ENCODE measurements at places on chromosomes 2 and 18.

DNA sequence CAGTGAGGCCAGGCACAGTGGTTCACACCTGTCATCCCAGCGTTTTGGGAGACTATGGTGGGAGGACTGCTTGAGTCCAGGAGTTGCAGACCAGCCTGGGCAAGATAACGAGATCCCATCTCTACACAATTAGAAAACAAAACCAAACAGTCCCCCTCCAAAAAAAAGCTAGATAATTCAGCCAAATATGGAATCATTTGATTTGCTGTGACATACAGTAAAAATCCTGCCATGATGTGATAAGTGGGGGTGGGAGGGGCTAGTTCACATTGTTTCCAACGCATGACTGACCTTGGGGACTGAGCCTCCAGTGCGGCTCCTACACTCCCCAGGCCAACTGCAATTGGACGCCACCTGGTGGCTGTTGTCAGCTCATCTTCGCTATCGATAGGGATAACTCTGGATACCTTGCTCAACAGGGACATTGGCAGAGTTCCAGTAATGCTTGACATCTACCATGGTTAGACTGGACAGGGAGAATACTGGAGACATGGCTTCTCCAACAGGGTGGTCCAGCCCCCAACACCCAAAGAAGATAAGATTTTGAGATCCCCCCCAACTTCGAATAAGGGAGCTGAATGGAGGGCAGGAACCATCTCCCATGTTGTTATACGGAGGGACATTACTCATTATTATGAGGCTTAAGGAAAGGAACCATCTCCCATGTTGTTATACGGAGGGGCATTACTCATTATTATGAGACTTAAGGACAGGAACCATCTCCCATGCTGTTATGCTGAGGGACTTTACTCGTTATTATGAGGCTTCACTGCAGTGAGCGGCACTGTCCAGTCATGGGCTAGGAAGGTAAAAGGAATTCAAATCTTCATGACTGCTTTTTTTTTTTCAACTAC is 135.9 kb downstream of the TGIF1 start:
- peak; percentile 92 for DNase-seq

DNA sequence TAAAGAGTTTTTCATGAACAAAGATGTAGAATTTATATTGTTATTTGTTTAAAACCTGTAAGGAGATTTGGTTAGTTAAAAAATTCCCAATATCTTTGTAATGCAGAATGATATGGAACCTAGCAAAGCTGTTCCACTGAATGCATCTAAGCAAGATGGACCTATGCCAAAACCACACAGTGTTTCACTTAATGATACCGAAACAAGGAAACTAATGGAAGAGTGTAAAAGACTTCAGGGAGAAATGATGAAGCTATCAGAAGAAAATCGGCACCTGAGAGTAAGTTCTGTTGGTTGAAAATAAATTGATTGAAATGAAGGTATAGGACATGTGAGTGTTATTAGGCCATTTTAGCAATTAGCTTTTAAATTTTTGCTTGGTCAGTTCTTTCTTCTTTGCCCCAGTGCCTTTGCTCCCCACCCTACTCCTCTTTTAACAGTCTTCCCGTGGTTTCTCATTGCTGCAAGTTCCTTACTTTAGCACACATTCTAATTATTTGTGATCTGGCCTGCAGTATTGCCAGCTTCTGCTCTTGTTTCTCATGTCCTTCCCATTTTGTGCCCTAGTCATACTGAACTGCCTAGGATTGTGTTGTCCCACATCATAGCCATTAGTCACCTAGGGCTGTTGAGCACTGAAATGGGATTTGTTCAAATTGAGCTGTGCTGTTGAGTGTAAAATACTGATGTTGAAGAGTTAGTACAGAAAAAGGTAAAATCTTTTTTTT is 36.6 kb downstream of the VAPA start:
- no peak for DNase-seq

- no peak for DNase-seq
Observed at GRCh38 chr18:24535527-24536295, 75.3 kb downstream of the HRH4 start.

DNA sequence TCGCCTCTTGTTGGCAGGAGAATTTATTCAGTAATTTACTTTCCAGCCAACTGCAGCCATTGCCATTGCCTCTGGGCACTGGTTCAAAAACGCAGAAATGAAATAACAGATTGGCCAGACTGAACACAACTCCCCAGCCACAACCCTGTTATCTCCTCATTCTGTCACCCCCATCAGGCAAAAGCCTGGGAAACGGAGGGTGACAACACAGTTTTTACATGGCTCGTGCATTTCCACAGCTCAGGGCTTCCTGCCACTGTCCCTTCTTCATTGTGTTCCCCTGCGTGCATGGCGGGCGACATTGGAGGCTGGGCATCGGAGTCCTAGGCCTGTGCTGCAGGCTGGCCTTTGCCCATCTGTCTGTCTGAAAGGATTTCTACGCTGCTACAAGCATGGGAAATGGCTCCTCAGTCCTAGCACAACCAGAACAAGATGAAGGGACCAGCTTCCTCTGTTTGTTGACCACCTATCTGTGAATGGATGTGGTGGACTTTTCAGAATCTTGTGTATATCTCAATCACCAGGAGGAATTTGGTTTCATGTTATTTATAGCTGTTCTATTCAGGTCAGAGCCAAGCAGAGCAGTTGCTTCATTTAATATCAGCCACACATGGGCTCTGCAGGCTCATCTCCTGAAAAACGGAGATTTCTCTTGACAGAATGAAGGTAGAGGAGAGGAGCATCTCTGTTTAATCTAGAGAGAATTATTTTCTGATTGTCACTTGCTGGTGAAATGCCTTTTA is 107.0 kb downstream of the MGAT5 start:
- DNase-seq, result no peak

DNA sequence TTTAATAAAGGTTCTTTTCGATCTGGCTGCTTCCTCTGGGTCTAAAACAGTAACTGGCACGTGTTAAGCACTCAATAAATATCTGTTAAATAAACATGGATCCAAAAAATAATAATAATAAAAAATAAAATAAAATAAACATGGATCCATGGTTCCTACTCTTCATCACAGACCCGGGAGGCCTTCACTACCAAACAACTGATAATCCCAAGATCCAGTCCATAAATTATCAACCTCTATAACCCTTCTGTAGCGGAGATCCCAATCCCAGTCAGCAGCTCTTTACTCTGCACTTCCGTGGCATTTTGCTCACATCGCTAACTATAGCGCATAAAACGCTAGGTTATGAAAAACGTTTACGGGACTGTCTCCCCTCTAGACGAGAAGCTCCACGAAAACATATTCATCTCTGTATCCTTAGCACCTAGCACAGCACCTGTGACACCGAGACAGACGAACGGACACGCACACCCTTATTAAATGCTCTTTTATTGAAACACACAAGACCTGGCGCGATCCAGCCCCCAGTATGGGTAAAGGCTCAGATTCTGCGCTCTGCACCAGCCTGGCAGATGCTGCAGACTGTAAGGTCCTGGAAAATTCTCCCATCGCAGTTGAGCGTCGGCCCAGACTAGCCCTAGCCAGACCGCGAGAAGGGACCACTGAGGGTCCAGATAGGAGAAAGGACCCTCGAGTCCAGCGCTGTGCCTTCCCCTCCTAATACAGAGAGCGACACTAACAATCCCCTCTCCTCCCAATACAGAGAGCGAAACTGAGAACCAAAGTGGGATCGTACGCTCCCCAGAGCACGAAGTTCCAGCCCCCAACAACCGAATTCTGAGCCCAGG is 770 bp downstream of the NBAS start:
- peak; percentile 61 for DNase-seq

- no peak for DNase-seq
Observed at GRCh38 chr2:128835974-128836373, 517.3 kb upstream of the HS6ST1 start.

GRCh38 chr2:114642166-114642770 is 199.8 kb downstream of the DPP10 start:
- no peak for DNase-seq

- no peak for DNase-seq
Observed at GRCh38 chr2:133200684-133201421, 367.4 kb downstream of the NCKAP5 start.

DNA sequence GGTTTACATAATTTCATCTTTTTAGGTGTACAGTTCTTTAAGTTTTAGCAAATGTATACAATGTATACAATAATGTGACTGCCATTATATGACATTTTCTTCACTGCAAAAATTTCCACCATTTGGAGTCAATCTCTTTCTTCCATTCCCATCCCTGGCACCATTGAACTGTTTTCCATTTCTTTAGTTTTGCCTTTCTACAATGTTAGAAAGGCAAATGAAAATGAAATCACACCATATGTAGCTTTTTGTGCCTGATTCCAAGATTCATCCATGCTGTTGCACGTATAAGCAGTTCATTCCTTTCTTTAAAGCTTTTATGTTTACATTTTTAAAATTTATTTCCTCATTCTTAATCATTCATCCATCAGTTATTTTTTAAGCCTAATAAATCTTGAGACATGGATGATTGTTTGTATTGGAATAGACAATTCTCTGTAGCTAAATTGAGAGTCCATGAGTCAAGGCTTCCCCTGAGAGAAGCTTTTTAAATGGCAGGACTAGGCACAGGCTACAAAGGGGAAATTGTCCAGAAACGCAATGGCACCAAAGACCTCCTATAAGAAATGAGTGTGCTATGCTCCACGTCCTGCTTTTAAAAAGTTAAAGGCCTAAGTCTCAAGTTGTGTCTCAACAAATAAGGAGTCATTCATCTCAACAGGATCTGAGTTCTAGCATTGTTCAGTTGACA is 8.7 kb upstream of the COL5A2 start:
- no peak for DNase-seq

- DNase-seq, result no peak
Observed at GRCh38 chr2:190318931-190319554, 583 bp downstream of the HIBCH start.

GRCh38 chr2:121562269-121563176 is 31.8 kb downstream of the RNU4ATAC start:
- no peak for DNase-seq

DNA sequence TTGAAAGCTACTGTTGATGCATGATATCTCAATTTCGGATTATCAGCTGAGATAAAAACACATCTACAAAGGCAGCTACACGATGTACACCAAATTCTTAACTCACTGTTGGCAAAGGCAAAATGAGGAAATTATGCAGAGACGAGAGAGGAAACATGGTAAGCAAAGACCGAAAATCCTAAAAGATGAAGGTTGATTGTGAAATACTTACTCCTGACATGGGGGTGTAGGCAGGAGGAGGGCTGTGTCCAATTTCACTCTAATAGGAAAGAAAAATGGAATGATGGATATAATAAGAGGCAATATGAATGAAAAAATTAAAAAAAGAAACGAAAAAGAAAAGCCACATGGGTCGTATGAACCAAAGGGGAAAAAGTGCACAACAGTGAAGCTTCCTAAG is 831.3 kb downstream of the CPS1 start:
- no peak for DNase-seq

DNA sequence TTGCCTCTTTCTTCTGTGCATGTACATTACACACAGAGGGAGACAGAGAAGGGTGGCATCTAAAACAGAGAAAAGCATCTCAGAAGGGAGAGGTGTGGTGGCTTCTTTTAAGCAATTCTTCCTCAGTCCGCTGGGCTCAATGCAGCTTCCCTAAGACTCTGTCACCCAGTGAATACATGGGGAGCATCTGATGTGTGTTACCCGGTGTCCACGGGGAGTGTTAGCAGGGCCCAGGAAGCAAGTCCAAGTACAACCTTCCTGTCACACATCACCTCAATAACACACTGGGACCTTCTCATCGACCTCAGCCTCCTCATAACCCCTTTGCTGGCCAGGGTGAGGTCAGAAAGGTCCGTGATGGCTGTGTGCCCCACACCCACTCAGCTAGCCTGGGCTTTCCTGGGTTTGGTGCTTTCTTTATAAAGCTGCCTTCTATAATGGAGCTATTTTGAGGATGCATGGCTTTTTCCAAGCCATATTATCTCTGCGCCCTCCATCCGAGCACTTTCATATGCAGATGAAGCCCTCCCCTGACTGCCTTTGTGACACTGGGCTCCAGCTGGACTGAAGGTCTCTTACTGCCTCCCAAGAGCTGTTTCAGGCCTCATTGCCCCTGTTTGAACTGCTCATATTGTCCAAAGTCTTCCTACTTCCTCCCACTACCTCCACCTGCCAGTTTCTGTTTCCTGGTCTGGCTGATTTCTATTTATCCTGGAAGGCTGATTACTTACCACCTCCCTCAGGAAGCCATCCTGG is 21.4 kb downstream of the TNFRSF11A start:
- DNase-seq, result no peak

DNA sequence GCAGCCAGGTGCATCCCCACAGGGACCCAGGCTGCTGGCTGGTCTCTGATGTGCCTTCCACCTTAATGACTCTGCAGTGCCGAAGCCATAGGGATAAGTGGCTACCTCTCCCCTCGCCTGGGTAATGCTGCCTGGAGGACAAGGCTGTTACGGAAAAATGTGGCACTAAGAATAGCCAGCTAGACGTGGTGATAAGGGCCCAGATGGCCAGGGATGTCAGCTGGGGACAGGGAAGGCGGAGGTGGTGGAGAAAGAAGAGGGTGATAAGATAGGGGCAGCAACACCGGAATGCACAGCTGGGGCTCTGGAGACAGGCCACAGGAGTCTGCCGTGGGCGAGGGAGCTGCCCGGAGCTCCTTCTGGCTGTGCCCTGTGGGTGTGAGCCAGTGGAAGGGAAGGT is 170.6 kb downstream of the FHOD3 start:
- no peak for DNase-seq

DNA sequence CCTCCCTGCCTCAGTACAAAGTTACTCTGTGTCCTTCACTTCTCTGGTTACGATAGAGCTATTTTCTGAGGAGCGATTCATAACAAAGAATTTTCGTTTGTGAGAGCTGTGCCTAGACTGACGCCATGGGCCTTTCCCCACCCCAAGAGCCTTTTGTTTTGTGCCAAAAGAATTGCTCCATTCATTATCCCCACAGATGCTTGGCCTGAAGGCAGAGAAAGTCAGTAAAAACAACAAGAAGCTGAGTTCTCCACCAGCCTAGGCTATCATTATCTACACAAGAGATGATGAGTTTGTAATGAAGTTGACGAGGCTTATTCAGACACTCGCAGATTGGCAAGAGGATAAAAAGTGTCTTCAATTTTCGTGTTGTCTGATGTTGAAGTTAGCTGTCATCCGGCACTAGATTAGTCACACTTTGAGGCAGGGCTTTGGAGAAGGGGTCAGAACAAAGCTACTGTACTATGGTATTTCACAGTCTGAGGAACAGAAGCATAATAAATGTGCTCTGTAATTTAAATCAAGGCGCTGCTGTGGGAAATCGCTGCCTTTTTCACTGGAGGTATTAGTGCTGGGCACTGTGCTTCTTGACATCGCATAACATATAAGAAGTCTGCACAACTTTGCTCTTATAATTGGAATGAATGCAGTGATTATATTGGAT is 278.4 kb upstream of the FIGN start:
- peak; percentile 42 for DNase-seq

- no peak for DNase-seq
Observed at GRCh38 chr2:64067326-64067725, 48.1 kb upstream of the VPS54 start.

GRCh38 chr2:13335862-13336535 is 619.3 kb downstream of the TRIB2 start:
- no peak for DNase-seq

GRCh38 chr2:131105156-131105949 is at the start of gene PLEKHB2:
Gene PLEKHB2 (plus strand): TSS chr2:131105336. CDS start chr2:131120942, 15,606 bp downstream.
- peak; percentile 94 for DNase-seq
